Osteoblast (primary cell): ENCODE measurements at places on chromosomes 3 and 15. TPM values are rescaled to one million over a fixed set of nuclear protein-coding genes. Genes with fewer than 3 reads are reported as not detected.

Gene ADPGK
- total RNA-seq = 57.9 and 58.3 TPM in 2 replicates

Gene C2CD4A
- total RNA-seq = under 0.01 TPM in 1 of 2 replicates, not detected in the other

Gene C3orf49
- total RNA-seq = not detected in 2 replicates

Gene SCN11A
- total RNA-seq = under 0.01 TPM in 1 of 2 replicates, not detected in the other

Gene PTX3
- total RNA-seq = 537 and 689 TPM in 2 replicates

Gene ACAP2
- 115 and 121 TPM in 2 replicates for total RNA-seq

DNA sequence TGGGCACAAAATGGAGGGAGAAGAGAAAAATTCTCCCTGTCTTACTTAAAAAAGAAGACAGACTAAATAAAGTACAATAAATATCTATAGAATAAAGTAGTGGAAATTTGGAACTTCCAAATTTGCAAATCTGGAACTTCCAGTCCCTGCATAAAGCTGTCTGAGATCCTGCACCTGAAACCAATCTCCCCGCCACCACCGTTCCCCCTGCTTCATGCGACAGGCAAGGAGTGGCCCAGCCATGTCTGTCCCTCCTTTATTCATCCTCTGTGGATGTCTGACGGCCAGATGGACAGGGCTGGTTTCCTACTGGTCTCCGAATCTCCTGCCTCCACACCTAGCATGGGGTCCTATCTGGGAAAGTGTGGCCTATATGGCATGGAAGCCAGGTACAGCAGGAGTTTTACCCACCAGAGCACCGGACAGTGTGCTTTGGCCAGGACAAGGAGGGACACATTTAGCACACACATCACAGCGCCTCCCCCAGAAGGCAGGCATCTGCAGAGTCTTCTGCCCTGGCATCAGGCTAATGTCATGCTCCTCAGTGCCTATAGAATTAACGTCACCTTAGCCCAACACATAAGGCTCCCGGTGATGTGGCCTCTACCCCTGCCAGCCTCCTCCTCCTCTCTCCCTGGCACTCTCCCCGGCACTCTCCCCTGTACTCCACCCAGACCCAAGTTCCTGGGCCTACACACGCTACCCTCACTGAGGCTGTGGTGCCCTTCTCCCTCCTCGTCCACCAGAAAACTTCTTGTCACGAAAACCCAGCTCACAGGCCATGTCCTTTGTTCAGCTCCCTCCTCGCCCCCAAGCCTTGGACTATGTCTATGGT is 170.8 kb downstream of the XXYLT1 start:
- H3K4me3 ChIP-seq = no peak overlapping the region
- H3K4me1 ChIP-seq = peaks cover 27% of the 10 kb centered on the region
- DNase-seq = peak; percentile 58
- H3K27me3 ChIP-seq = no peaks in the 10 kb centered on the region
- no peaks in the 10 kb centered on the region for H3K36me3 ChIP-seq

GRCh38 chr3:24087469-24087868 is 142.4 kb downstream of the NR1D2 start:
- H3K27ac ChIP-seq = no peak overlapping the region
- no peak for DNase-seq
- H3K4me1 ChIP-seq = no peaks in the 10 kb centered on the region
- no peak overlapping the region for H3K4me3 ChIP-seq

- H3K4me1 ChIP-seq = no peaks in the 10 kb centered on the region
- no peaks in the 10 kb centered on the region for H3K27me3 ChIP-seq
- H3K27ac ChIP-seq = no peak overlapping the region
- peak; percentile 1 for DNase-seq
These were observed 618.1 kb downstream of the PYDC2 start for GRCh38 chr3:192079098-192079497.

GRCh38 chr3:194893121-194893987 is 207.7 kb downstream of the FAM43A start:
- H3K27me3 ChIP-seq = peaks cover 6% of the 10 kb centered on the region
- H3K27ac ChIP-seq = no peak overlapping the region
- DNase-seq = no peak
- no peaks in the 10 kb centered on the region for H3K4me1 ChIP-seq
- no peaks in the 10 kb centered on the region for H3K36me3 ChIP-seq
- no peak overlapping the region for H3K4me3 ChIP-seq

- no peak for DNase-seq
- no peaks in the 10 kb centered on the region for H3K36me3 ChIP-seq
- no peaks in the 10 kb centered on the region for H3K4me1 ChIP-seq
These were observed 181.6 kb upstream of the RORA start for GRCh38 chr15:61410662-61411061.

- peak; percentile 93 for DNase-seq
- no peak overlapping the region for H3K27ac ChIP-seq
These were observed 4.1 kb downstream of the ISLR2 start for GRCh38 chr15:74134387-74135027.

GRCh38 chr15:70140543-70141375 is 43.0 kb upstream of the TLE3 start:
- no peaks in the 10 kb centered on the region for H3K36me3 ChIP-seq
- H3K27ac ChIP-seq = no peak overlapping the region
- DNase-seq = no peak
- H3K27me3 ChIP-seq = peaks cover 11% of the 10 kb centered on the region

GRCh38 chr3:30661098-30661873 is 54.9 kb downstream of the TGFBR2 start:
- no peak overlapping the region for H3K4me3 ChIP-seq
- no peak overlapping the region for H3K27ac ChIP-seq
- DNase-seq = no peak
- H3K27me3 ChIP-seq = no peaks in the 10 kb centered on the region
- H3K36me3 ChIP-seq = peaks cover 29% of the 10 kb centered on the region

- H3K27me3 ChIP-seq = peaks cover 3% of the 10 kb centered on the region
- no peaks in the 10 kb centered on the region for H3K36me3 ChIP-seq
- DNase-seq = no peak
- H3K4me3 ChIP-seq = no peak overlapping the region
- H3K4me1 ChIP-seq = no peaks in the 10 kb centered on the region
These were observed 159.2 kb upstream of the LINGO1 start for GRCh38 chr15:77791941-77792340.

- H3K4me3 ChIP-seq = no peak overlapping the region
- H3K27me3 ChIP-seq = peaks cover 20% of the 10 kb centered on the region
- no peak for DNase-seq
- no peaks in the 10 kb centered on the region for H3K36me3 ChIP-seq
These were observed 324.7 kb downstream of the SHQ1 start for GRCh38 chr3:72523429-72524151.

GRCh38 chr15:36177590-36178302 is 401.7 kb upstream of the CDIN1 start:
- DNase-seq = peak; percentile 43
- H3K4me3 ChIP-seq = no peak overlapping the region
- no peaks in the 10 kb centered on the region for H3K4me1 ChIP-seq
- no peaks in the 10 kb centered on the region for H3K27me3 ChIP-seq
- no peaks in the 10 kb centered on the region for H3K36me3 ChIP-seq

GRCh38 chr3:134486577-134487041 is 752 bp downstream of the CEP63 start:
- H3K27me3 ChIP-seq = no peaks in the 10 kb centered on the region
- H3K4me3 ChIP-seq = peak overlapping the region; percentile 86
- H3K27ac ChIP-seq = peak overlapping the region; percentile 99
- H3K36me3 ChIP-seq = peaks cover 11% of the 10 kb centered on the region

DNA sequence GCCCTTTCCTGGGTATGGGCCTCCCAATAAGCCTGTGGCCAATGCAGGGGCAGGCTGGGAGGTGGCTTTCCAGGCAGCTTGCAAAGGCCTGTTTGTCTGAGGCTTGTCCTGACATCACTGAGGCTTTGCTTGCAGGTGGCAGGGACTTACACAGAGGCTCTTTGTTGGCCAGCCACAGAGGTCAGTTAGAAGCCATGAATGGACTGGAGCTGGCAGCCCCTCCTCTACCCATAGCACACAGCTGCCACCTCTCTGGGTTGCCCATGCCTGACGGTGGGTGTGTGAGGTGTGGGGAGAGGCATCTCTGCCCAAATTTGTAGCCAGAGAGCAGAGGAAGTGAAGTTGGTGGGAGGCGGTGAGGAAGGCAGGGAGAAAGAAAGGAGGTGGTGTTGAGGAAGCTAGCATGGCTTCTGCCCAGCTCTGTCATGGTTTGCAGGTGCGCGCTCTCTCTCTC is 17.1 kb downstream of the LIMD1 start:
- no peak overlapping the region for H3K27ac ChIP-seq
- no peak overlapping the region for H3K4me3 ChIP-seq
- no peaks in the 10 kb centered on the region for H3K36me3 ChIP-seq
- H3K27me3 ChIP-seq = no peaks in the 10 kb centered on the region

DNA sequence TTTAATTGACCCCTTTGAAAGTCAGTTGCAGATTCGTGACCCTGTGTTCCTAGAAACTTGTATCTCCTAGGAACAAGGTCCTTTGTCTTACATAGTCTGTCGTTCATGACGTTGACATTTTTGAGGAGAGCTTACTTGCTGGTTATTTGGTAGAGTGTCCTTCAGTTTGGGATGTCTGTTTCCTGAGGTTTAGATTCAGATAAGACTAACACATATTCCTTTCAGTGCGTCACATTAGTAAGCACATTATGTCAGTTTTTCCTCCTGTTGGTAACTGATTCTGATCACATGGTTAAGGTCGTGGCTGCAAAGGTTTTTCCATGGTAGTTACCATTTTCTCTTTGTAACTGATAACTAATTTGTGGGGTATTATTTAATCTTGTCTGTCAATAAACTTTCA is 80.8 kb downstream of the PCCB start:
- no peak overlapping the region for H3K27ac ChIP-seq
- no peak for DNase-seq
- no peaks in the 10 kb centered on the region for H3K27me3 ChIP-seq
- H3K4me1 ChIP-seq = peaks cover 31% of the 10 kb centered on the region
- peaks cover 26% of the 10 kb centered on the region for H3K36me3 ChIP-seq

GRCh38 chr3:23490459-23490858 is 287.3 kb downstream of the UBE2E2 start:
- DNase-seq = peak; percentile 82
- H3K4me1 ChIP-seq = peaks cover 10% of the 10 kb centered on the region
- H3K27me3 ChIP-seq = no peaks in the 10 kb centered on the region
- H3K36me3 ChIP-seq = no peaks in the 10 kb centered on the region
- H3K27ac ChIP-seq = peak overlapping the region; percentile 4

- H3K4me1 ChIP-seq = no peaks in the 10 kb centered on the region
- H3K27me3 ChIP-seq = no peaks in the 10 kb centered on the region
- H3K27ac ChIP-seq = no peak overlapping the region
- no peak for DNase-seq
These were observed 402.6 kb downstream of the CNTN6 start for GRCh38 chr3:1495466-1495865.

- DNase-seq = no peak
- no peak overlapping the region for H3K4me3 ChIP-seq
- peaks cover 12% of the 10 kb centered on the region for H3K4me1 ChIP-seq
- H3K27me3 ChIP-seq = no peaks in the 10 kb centered on the region
- H3K36me3 ChIP-seq = no peaks in the 10 kb centered on the region
These were observed 36.4 kb upstream of the GSK3B start for GRCh38 chr3:120130656-120131055.

DNA sequence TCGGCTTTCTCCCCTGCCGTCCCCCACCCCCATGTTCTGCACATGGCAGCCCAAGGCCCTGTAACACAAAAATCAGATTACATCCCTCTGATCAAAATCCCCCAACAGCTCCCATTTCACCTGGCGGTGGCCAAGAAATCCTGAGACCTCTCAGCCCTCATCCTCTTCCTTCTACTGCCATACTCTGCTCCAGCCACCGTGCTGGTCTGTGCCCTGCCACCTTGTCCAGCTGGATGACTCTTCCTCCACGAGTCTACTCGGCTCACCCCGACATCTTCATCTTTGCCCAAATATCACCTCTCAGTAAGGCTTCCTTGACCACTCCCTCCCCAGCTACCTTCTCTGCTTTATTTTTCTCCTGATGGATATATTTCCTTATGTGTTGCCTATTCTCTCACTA is 3.1 kb downstream of the CCDC51 start:
- H3K4me3 ChIP-seq = no peak overlapping the region
- DNase-seq = peak; percentile 38
- H3K4me1 ChIP-seq = peaks cover 23% of the 10 kb centered on the region
- H3K27me3 ChIP-seq = no peaks in the 10 kb centered on the region
- H3K27ac ChIP-seq = no peak overlapping the region

DNA sequence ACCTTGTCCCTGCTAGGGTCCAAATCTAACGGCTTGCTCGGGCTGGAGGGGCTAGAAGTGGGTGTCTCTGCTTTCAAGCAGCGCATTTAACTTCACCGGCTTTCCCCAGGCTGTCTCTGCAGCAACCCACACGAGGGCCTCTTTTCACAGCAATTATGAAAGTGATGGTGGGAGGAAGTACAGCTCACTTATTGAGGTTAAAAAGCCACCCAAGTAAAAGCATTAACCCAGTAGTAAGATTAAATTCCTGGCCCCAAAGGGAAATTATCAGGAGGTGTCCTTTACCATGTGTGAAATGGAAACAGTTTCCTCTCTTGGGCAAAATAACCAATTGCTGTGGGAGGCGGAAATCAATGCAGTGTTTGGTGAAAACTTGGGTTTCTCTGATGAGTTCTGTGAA is 41.1 kb downstream of the NGRN start:
- H3K27me3 ChIP-seq = no peaks in the 10 kb centered on the region
- no peak overlapping the region for H3K4me3 ChIP-seq
- no peak overlapping the region for H3K27ac ChIP-seq
- H3K4me1 ChIP-seq = no peaks in the 10 kb centered on the region
- no peaks in the 10 kb centered on the region for H3K36me3 ChIP-seq
- DNase-seq = no peak

DNA sequence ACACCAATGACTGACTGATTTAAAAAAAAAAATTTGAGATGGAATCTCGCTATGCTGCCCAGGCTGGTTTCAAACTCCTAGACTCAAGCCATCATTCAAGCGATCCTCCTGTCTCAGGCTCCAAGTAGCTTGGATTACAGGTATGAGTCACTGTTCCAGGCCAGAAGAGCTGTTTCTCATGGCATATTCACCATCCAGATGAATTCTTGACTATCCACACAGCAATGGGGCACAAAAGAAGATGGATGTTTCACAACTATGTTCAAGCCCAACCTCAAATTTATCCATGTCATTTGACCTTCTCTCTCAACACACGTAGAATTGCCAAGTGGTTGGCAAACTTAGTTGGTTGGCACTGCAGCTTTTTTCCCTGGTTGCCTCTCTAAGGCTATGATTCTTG is 40.6 kb downstream of the PRICKLE2 start:
- DNase-seq = no peak
- no peaks in the 10 kb centered on the region for H3K36me3 ChIP-seq
- no peak overlapping the region for H3K4me3 ChIP-seq
- peak overlapping the region; percentile 96 for H3K27ac ChIP-seq

DNA sequence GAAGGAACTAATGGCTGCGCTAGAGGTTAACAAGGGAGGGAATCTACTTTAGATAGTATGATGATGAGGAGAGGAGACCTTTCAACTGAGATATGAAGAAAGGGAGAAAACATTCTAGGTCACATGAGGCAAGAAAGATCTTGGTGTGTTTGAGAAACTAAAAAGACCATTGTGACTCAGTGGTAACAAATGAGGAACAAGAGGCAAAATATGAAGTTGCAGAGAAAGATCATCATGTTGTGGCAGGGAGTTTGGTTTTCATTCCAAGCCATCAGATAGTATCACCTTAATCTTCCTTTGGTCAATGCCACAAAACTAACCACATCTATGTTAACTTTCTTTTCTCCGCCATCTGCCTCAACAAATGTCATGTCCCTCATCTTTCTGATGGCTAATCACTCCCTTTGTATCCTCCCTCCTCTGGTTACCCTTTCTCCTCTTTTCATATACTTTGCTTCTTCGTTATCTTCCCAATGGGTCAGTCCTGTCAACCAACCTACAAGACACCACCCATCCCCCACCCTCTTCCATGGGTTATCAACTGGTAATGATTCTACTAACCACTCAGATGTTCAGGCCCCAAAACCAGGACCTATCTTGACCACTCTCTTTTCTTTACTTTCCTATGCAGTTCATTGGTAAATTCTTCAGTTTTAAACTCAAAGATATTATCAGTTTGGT is 2.4 kb upstream of the PDCD6IP start:
- H3K27me3 ChIP-seq = no peaks in the 10 kb centered on the region
- no peak for DNase-seq
- H3K4me1 ChIP-seq = peaks cover 26% of the 10 kb centered on the region
